ENCODE measurements at places on chromosomes 4 and X.
A peak's percentile ranks its signal among the peaks of the same experiment; 100 is the strongest.

DNA sequence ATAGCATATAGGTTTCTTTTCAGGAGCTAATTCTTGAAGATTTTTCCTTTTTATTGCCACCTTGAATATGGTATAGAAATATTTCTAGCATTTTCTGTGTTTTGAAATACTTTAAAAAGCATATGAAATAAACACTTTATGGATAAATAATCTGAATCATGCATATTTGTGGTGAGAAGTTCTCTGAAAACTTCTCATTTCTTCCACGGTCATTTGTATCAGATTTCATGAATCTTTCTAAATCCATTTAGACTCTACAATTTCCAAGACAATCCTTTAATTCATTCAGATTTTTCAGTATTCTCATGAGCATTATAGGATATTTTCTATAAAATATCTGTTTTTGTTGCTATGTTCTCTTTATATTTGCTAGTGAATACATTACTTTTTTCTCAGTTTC lies 16.2 kb upstream of the CA5B start:
- no peak for DNase-seq

GRCh38 chrX:136608295-136608933 lies 39.5 kb upstream of the CD40LG start:
- peak; percentile 41 for DNase-seq

GRCh38 chrX:129637217-129638109 lies 17.3 kb downstream of the APLN start:
- peak; percentile 80 for DNase-seq

DNA sequence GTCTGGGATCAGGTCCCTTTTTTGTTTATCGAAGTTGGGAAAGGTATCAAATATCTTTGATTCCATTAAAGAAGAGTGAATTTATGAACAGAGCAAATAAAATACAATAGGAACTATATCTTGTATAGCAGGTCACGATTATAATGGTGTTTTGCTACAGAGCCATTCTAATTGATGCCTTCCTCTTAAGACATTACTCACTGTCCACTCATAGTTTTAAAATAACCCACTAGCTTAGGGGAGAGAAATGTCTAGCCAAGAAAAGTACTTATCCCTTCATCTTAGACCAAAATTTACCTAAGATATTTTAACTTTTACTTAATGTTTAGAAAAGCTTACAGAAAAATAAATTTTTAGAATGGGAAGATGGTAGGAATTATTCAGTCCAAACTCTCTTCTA lies 112.0 kb upstream of the PABPC4L start:
- DNase-seq = no peak

DNA sequence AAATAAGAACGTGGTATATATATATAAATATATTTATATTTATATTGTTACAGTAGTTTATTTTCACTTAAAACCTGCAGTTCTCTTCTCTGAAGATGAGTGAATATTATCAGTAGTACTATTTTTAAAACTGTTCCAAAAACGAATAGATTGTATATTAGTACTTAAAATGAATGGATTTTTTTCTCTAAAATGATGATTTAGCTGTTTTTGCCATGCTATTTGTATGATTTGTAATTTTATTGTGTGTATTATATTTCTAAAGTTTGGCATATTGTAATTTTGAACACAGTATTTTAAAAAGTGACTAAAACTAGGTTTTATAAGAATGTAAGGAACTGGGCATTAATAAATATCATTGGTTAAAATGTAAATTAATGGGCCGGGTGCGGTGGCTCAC lies 22.0 kb downstream of the TRAPPC11 start:
- no peak for DNase-seq

- no peak for DNase-seq
Observed at GRCh38 chr4:7938609-7939376, 868 bp downstream of the AFAP1 start.

- no peak for DNase-seq
Observed at GRCh38 chr4:2341261-2341841, 77.1 kb downstream of the ZFYVE28 start.

DNA sequence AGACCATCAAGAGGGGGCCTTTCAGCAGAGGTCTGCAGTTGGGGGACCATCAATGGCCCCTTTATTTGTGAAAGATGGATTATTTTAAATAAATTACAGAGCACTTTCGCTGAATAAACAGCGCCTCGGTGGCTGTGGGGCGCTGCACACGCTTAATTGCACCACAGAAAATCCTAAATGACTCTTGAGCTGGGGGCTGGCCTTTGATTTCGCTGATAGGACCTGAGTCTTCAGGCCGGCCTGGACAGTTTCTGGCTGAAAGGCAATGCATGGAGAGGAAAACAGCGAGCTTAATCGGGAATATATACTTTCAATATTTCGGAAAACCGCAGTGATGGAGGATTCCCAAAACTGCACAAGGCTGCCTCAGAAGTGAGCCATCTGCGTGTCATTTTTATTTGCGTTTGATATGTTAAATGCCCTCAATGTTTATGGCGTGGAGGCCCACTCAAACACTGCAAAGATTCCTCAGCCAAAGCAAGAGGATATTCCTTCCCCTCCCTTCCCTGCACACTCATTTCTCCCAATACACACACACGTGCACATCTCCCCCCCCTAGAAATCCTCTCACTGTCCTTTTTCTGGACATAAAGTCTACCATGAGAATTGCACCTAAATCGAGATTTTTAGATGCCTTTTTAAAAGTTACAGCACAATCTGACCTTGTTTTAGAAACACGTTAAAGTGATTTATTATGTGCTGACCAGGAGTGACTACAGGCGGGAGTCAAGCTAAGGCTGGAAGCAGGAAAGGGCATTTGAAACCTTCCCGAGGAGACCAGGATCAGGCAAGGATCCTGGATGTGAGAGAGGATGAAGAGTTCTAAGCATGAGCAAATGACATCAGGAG lies 340.7 kb downstream of the RAB28 start:
- DNase-seq = no peak

GRCh38 chr4:153269218-153269990 lies 65.2 kb downstream of the TRIM2 start:
- no peak for DNase-seq

- no peak for DNase-seq
Observed at GRCh38 chr4:163679189-163679588, 184.7 kb downstream of the TMA16 start.

GRCh38 chr4:128722911-128723310 lies 86.6 kb upstream of the JADE1 start:
- no peak for DNase-seq

DNA sequence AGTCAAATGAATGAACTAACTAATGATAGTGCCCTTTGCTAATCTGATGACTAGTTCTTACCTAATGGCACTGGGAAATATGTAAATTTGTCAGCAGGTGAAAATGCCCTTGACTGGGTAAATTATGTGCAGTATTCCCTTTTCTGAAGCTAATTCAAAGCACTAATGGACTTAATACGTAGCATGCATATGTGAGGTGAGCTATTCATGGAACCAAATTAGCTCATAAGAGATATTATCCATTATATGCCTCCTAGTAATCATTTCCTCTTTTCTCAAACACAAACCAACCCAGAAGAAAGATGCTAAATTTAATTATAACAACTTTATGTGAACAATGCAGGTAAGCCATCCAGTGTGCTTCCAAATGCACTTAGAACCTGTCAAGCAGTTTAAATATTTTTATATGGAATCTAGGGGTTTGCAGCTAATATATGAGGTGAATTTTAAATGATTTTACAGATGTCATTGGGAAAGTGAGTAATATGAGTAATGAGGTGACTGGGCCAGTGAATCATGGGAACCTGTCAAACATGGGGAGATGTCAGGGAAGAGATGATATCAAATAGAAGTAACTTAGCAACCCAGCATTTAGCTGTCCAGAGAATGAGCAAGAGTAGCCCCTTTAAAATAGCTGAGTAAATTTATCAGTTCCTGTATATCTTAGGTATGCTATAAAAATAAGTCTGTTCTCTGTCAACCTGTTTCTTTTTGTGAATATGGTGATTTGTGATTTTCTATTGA lies 315.0 kb downstream of the AFF2 start:
- DNase-seq = peak; percentile 5

- DNase-seq = no peak
Observed at GRCh38 chr4:109359040-109359646, 56.7 kb upstream of the COL25A1 start.

GRCh38 chr4:54709400-54709799 lies 51.6 kb downstream of the KIT start:
- DNase-seq = peak; percentile 48

DNA sequence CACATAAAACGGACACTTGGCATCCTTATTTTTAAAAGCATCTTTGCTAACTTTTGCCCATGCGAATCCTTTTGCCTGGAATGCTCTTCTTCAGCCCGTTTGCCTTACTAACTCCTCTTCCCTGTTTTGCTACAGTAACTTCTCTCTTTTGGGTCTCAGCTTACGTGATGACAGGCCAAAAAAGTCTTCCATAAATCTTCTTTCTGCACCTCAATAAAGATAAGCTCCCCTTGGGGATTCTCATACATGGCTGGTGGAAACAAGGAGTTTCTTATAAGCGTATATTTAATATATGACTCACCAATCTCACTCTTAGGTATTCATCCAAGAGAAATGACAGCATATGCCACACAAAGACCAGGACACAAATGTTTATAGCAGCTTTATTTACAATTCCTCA lies 192.7 kb downstream of the RCHY1 start:
- DNase-seq = no peak

DNA sequence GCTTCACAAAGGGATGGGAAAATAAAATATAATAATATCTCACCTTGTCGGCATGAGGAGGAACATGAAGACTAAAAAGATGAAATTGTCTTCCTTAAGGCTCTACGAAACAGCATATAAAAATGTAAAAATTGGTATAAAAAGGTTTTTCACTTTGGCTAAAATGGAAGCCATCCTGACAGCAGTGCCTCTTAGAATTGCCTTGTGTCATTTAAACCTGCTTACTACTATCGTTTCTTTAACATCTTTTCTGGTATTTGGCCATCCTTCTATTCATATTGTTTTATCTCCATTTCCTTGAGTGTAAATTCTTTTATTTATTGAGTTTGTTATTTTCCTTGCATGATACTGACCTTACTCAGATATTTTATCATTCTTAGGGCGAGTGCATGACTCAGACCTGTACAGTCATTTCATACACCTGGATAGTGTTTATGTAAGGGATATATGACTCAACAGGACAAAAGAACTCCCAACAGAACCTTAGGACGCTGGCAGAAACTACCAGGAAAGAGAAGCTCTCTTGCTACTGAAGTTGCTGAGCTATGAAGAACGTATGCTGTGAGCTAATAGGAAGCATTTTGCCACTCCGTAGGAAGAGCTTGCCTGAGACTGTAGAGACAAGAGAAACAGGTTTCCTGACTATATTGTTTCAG lies 5.8 kb upstream of the CDKN2AIP start:
- no peak for DNase-seq

GRCh38 chr4:179029683-179030082 lies 1587.4 kb upstream of the AGA start:
- DNase-seq = no peak

DNA sequence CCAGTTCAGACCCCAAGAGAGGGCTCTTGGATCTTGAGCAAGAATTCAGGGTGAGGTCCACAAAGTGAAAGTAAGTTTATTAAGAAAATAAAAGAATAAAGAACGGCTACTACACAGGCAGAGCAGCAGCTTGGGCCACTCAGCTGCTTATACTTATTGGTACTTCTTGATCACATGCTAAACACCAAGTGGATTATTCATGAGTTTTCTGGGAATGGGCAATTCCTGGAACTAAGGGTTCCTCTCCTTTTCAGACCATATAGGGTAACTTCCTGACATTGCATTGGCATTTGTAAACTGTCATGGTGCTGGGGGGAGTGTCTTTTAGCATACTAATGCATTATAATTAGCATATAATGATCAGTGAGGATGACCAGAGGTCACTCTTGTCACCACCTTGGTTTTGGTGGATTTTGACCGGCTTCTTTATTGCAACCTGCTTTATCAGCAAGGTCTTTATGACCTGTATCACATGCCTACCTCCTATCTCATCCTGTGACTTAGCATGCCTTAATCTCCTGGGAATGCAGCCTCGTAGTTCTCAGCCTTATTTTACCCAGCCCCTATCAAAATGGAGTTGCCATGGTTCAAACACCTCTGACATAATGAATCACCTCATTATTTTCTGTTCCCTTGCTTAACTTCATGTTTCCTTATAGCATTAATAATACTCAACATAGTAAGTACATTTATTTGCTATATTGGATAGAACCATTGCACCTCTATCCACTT lies 476.3 kb downstream of the DTHD1 start:
- no peak for DNase-seq

- DNase-seq = no peak
Observed at GRCh38 chr4:128444544-128445302, 157.1 kb upstream of the PGRMC2 start.

DNA sequence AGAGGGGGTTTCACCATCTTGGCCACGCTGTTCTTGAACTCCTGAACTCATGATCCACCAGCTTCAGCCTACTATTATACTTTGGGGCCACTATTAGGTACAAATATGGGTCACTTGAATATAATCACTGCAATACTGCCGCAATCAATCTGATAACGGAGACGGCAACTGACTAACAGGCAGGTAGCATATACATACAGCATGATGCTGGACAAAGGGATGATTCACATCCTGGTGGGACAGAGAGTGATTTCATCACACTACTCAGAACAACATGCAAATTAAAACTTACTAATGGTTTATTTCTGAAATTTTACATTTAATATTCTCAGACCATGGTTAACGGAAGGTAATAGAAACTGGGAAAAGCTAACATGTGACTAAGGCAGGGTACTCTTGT lies 10.9 kb downstream of the LRBA start:
- DNase-seq = no peak

Measured in suppressor macrophage treated with lipopolysaccharide for 1 hour (primary cell).